ENCODE measurements at places on chromosomes 11 and 22.

DNA sequence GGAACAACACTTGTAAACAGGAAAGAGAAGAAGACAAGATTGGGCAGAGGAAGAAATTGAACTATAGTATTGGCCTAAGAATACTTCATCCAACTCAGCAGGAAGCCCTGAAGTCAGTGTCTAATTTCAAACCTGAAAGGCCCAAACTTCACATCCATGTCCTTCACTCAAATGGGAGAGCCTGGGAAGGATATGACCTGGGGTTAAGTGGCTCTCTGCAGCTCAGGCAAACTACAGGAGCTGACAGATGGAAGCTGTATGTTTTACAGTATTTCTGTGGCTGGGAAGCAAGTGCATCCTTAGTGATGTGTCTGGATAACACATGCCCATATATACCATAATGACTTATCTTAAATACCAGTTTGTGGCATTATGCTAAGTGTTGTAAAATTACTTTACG is 196.2 kb downstream of the SOX6 start:
- peak; percentile 6 for DNase-seq

DNA sequence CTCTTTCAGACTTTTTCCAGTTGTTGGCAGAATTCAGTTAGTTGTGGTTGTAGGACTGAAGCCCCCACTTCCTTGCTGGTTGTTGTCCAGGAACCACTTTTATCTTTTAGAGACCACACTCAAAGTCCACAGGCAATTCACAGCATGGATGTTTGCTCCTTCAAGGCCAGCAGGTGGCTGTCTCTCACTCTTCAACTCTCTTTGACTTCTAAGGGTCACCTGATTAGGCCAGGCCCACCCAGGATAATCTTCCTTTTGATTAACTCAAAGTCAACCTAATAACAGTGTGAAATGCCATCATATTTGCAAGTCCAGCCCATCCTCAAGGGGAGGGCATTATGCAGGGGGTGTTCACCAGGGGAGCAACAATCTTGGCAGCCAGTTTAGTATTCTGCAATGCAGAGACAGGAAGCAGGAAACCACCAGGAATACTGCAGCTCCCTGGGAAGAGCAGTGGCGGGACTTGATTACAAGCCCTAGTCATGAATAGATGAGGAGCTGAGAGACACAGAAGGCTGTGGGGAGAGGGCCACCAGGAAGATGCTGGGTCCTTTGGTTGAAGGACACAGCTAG is 52.4 kb downstream of the LRRC74B start:
- no peak for DNase-seq

GRCh38 chr11:108324587-108324986 is 101.7 kb downstream of the ATM start:
- no peak for DNase-seq

DNA sequence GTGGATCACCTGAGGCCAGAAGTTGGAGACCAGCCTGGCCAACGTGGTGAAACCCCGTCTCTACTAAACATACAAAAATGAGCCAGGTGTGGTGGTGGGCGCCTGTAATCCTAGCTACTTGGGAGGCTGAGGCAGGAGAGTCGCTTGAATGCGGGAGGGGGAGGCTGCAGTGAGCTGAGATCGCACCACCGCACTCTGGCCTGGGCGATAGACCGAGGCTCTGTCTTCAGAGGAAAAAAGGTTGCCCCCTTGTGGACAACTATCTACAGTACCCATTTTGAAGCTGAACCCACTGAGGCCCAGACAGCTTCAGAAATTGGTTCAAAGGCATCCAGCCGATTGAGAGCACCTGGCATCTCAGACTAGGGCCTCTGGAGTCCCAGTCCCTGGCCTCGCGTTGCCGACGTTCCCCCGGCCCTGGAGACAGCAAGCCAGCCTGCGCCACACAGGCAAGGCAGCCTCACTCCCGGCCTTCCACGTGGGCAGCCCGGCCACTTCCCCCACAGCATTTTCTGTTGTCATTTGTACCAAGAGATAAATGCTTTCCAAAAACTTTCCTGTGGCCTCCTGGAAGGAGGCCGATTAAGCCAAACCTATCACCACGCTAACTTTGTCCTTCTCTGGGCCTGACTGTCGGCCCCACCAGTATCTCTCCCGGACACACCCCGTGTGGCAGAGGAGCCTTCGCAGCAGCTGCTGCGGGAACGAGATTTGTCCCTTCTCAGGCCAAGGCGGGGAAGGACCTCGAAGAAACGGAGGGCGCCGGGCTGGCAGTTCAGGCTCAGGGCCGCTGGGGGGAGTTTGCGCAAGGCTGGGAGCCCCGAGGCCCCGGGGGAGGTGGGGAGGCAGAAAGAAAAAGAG is 82.8 kb downstream of the FLI1 start:
- peak; percentile 78 for DNase-seq

- DNase-seq, result no peak
Observed at GRCh38 chr11:14261066-14261465, 97.9 kb downstream of the RRAS2 start.

- no peak for DNase-seq
Observed at GRCh38 chr11:46612326-46612725, 4.7 kb downstream of the HARBI1 start.

GRCh38 chr11:95725196-95725595 is 64.4 kb downstream of the FAM76B start:
- DNase-seq, result no peak

GRCh38 chr11:75349521-75350116 is 1.8 kb downstream of the ARRB1 start:
- DNase-seq, result no peak

- no peak for DNase-seq
Observed at GRCh38 chr11:28834877-28835276, 726.7 kb downstream of the METTL15 start.

DNA sequence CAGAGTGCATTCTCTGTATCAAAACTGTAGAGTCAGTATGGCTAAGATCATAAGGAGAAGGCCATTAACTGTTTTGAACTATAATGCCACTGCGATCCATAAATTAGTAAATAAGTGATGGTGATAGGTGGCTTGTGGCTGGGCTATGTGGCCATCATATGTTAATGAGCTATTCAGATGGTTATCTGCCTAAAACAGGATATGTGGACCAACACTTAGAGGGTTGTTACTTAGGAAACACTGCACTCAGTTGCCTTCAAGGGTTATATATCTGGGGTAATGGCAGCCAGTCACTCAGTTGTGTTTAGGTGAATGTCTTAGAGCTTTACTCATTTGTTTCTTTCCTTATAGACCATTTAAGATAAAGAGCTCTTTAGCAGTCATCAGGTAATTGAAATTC is 66.0 kb downstream of the PPP2R1B start:
- DNase-seq, result no peak
